ENCODE measurements at places on chromosomes 4 and X.

- DNase-seq, result no peak
Observed at GRCh38 chr4:26873391-26874026, 12.9 kb downstream of the STIM2 start.

- DNase-seq, result no peak
Observed at GRCh38 chr4:38268108-38268820, 308.1 kb downstream of the PTTG2 start.

- DNase-seq, result peak; percentile 20
Observed at GRCh38 chr4:53490965-53491622, 100.2 kb downstream of the LNX1 start.

DNA sequence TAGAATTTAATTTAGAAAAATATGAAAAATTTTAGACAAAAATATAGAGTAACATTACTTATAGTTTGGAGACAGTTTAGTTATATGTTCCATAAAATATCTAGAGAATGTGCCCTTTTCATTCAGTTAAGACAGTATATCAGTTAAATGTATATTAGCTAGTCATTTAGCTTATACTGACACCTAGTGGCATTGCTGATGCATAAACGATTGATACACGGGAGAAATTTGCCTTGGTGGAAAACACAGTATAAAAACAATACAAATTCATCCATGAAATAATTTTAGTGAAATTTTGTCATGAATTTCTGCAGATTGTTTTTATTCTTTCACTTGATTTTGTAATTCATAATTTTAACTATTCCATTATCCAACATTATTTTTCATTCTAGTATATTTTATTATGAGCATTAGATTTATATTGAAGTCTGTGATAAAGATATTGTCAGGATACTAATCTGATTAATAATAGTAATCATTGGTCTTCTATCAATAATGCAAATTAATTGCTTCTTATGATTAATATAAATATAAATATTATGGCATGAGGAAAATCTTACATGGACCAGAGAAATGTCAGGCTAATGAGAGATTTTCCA lies 219.0 kb downstream of the TLL1 start:
- peak; percentile 52 for DNase-seq

All from NCI-H1105 treated with DMSO at 0.1 percent for 48 hours (cell line).